RWPE2 (cell line): ENCODE measurements at places on chromosomes 6 and 20.

DNA sequence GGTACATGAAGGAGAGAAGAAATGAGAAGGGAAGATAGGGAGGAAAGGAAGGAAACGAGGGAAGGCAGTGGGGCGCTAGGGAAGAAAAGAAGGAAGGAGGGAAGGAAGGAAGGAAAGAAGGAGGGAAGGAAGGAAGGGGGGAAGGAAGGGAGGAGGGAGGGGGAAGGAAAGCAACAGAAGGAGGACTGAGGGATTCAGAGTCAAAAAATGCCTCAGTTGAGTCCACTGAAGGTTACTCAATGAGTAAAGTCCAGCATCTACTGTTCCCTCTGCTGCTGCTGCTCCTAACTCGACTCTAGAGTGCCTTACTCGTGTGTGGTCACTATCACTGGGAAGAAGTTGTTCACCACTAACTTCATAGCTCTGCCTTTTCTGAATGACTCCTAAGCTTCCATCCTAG is 33.8 kb downstream of the PHACTR1 start:
- no peak overlapping the region for H3K27ac ChIP-seq
- H3K4me1 ChIP-seq: no peaks in the 10 kb centered on the region
- H3K4me3 ChIP-seq: no peak overlapping the region

- peaks cover 58% of the 10 kb centered on the region for H3K4me1 ChIP-seq
- H3K4me3 ChIP-seq: peak overlapping the region; percentile 99
- peak overlapping the region; percentile 86 for H3K27ac ChIP-seq
- H3K27me3 ChIP-seq: no peaks in the 10 kb centered on the region
These were observed 3.3 kb downstream of the EZR start for GRCh38 chr6:158815907-158816306.

GRCh38 chr6:13524801-13525508 is 37.6 kb upstream of the GFOD1 start:
- H3K27me3 ChIP-seq: no peaks in the 10 kb centered on the region
- H3K36me3 ChIP-seq: no peaks in the 10 kb centered on the region
- no peak overlapping the region for H3K27ac ChIP-seq
- no peak overlapping the region for H3K4me3 ChIP-seq

DNA sequence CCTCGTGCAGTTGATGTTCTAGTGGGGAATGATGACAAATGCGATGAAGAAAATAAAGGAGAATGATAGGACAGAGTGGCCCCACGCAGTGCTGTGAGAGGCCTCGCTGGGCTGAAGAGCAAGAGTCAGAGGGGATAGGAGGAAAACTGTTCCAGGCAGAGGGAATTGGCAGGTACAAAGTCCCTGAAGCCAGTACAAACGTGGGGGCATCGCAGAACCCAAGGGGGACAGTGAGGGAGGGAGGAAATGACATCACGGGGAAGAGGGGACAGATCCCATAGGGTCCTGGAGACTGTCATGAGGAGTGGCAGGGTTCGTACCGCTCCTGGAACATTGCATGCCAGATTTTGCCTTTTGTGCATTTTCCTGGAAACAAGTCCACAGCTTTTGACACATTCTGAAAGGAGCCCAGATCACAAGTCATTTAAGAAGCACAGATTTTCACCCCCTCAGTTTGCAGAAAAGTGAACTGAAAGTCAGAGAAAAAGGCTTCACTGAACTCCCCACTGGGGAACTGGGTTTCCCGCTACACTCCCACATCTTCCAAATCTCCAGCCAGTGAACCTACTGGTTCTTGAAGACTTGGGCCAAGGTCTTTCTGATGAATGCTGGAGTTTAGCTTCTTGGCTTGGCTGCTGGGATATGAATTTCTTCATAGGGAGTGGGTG is 77.0 kb downstream of the SULF2 start:
- no peak for DNase-seq
- peaks cover 5% of the 10 kb centered on the region for H3K4me1 ChIP-seq
- H3K27me3 ChIP-seq: no peaks in the 10 kb centered on the region
- H3K36me3 ChIP-seq: peaks cover 20% of the 10 kb centered on the region
- H3K27ac ChIP-seq: no peak overlapping the region

DNA sequence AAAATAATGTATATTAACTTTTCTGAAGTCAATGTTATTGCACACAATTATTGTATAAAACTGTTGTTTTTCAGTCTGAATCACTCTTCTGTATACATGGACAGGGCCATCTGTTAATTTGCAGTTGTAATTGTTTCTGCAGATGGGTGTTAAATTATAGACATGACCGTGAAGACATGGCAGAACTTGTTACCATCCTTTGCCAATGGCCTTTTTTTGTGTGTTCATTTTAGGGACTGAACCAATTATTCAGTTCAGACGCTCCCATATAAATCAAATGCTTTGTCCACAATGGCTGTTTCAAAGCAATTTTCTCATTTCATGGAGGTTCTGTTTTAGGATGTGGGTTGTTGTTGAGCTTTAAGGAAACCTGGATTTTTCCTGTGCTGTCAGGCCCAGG is 533.7 kb downstream of the DOK5 start:
- no peaks in the 10 kb centered on the region for H3K4me1 ChIP-seq
- DNase-seq: no peak
- H3K27ac ChIP-seq: no peak overlapping the region
- H3K4me3 ChIP-seq: no peak overlapping the region

DNA sequence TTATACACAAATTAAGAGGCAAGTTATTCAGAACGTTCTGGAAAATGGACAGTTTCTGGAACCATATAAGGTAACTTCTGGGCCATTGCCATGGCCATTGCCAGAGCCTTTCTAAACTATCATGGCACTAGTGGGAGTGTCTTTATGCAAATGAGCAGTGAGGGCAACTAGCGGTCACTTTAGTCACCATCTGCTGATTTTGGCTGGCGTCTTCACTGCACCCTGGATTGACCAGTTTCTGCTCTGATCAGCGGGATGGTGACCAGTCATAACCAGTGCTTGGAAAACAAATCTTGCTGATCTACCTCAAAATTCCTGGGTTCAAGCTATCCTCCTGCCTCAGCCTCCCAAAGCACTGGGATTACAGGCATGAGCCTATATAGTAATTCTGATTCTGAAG is 7.3 kb upstream of the SNTA1 start:
- no peak overlapping the region for H3K4me3 ChIP-seq
- H3K36me3 ChIP-seq: no peaks in the 10 kb centered on the region
- no peaks in the 10 kb centered on the region for H3K27me3 ChIP-seq
- no peaks in the 10 kb centered on the region for H3K4me1 ChIP-seq
- no peak for DNase-seq

GRCh38 chr6:118780668-118781067 is 113.3 kb upstream of the ASF1A start:
- DNase-seq: no peak
- H3K27ac ChIP-seq: no peak overlapping the region
- no peaks in the 10 kb centered on the region for H3K36me3 ChIP-seq

DNA sequence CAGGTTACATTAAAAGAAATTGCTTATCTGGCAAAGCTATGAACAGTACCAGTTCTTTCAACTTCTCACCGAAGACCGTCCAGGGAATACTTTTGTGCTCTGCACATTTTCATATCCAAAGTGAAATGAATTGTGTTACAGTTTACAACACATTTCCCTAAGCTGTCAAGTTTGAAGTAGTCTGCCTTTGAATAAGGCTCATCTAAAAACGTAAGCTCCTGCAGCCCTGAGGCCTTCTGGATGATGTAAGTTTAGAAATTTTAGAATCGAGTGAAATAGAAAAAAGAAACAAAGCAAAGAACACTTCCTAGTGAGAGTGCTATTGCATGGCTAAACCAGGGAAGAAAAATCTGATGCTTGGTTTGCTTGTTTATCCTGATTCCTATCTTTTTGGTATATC is 653.8 kb downstream of the MMUT start:
- DNase-seq: no peak
- H3K27ac ChIP-seq: no peak overlapping the region
- H3K27me3 ChIP-seq: no peaks in the 10 kb centered on the region
- no peaks in the 10 kb centered on the region for H3K36me3 ChIP-seq
- no peaks in the 10 kb centered on the region for H3K4me1 ChIP-seq
- H3K4me3 ChIP-seq: no peak overlapping the region

DNA sequence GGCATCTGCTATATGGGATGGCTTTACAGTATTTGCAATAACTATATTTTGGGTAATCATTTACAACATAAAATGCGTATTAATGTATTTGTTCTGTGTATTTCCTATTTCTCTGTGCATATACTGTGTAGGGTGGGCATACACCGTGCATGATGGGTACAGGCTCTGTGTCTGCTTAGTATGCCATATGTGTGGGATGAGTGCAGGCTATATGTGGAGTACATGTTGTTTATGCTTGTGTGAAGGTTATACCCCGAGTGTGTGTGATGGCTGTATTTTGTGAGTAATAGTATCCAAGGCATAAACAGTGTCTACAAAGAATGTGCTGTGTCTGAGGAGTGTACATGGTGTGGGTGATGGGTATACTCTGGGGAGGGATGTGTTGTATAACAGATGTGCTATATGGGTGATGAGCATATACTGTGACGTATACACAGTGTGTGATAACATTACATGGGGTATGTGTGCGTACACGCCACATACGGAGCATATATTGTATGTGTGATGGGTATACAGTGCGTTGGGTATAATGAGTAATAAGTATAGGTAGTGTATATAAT is 52.7 kb downstream of the CPXM1 start:
- H3K27me3 ChIP-seq: peaks cover 5% of the 10 kb centered on the region
- no peak overlapping the region for H3K4me3 ChIP-seq
- H3K27ac ChIP-seq: no peak overlapping the region
- no peaks in the 10 kb centered on the region for H3K36me3 ChIP-seq
- H3K4me1 ChIP-seq: no peaks in the 10 kb centered on the region

DNA sequence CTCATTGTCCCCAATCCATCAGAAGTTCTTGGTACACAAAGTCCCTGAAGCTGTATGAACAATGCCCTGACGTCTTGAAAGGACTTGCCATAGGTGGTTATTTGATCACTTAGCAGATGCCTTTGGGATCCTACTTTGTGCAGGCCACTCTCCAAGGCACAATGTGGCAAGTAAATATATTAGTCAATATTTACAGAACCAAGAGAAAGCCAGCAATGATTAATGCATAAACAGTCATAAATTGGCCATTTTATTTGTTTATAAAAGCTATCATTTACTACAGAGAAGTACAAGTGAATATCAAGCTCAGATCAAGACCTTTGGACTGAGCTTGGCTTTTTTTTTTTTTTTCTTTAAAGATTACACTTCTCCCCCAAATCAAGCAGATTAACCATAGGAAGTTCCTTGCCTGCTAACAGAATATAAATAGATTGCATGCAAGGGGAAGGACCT is 161.8 kb downstream of the MTHFD1L start:
- DNase-seq: no peak
- H3K27ac ChIP-seq: no peak overlapping the region
- no peaks in the 10 kb centered on the region for H3K27me3 ChIP-seq
- no peak overlapping the region for H3K4me3 ChIP-seq
- no peaks in the 10 kb centered on the region for H3K4me1 ChIP-seq

DNA sequence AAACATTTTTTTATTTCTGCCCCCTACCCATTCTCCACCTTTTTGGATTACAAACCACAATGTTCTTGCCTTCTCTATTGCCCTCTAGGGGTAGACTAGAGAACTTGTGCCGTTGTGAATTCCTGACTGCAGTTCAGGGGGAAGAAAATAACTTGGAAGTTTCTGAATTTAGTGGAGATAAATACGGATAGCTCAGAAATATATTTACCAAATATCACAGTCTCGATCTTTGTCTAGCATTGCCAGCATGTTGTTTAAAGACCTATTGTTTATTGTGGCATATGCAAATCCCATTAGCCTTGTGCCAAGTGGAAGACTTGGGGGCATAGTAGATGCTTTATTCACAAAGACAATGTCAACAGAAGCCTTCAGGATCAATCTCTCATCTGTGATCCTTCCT is 154.1 kb upstream of the MMS22L start:
- no peaks in the 10 kb centered on the region for H3K4me1 ChIP-seq
- H3K36me3 ChIP-seq: no peaks in the 10 kb centered on the region
- no peak overlapping the region for H3K4me3 ChIP-seq

DNA sequence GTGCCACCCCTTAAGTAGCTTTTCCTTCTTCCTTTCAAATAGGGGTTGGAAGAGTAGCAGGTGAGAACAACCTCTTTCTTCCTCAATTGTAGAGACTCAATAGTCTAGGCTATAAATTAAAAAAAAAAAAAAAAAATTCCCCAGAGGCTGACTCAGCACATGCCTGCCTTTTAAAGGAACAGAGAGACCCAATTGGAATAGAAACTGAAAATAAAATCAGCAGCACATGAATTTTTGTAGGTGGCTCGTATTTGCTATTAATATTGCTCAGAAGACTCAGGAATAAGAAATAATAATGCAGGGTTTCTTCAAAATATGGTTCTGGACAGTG is 19.3 kb downstream of the TOP1 start:
- H3K36me3 ChIP-seq: peaks cover 21% of the 10 kb centered on the region
- DNase-seq: no peak
- peak overlapping the region; percentile 75 for H3K27ac ChIP-seq

DNA sequence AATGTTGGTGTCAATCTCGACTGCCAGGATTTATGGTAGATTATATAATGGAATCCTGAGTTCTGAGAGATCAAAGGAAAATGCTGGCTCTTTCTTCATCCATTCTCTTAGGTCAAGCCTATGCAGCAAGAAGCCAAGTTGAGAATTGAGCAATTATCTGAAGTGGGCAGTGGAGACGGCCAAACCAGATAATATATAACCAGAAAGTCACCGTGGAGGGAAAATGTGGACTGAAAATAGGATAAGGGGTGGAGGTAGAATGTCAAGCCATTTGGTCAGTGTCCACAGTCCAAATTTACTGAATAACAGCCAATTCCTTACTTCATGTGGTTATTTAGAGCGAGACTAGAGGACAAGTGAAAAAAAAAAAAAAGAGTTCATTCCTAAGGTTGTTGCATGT is 107.8 kb upstream of the ESR1 start:
- no peak overlapping the region for H3K4me3 ChIP-seq
- no peaks in the 10 kb centered on the region for H3K36me3 ChIP-seq
- peaks cover 3% of the 10 kb centered on the region for H3K4me1 ChIP-seq
- no peak overlapping the region for H3K27ac ChIP-seq

- no peak for DNase-seq
- no peak overlapping the region for H3K27ac ChIP-seq
- H3K4me1 ChIP-seq: no peaks in the 10 kb centered on the region
- H3K27me3 ChIP-seq: no peaks in the 10 kb centered on the region
- H3K36me3 ChIP-seq: no peaks in the 10 kb centered on the region
These were observed 293.0 kb downstream of the RNGTT start for GRCh38 chr6:88670369-88670768.

- H3K4me3 ChIP-seq: no peak overlapping the region
- H3K27ac ChIP-seq: no peak overlapping the region
- no peaks in the 10 kb centered on the region for H3K36me3 ChIP-seq
- no peaks in the 10 kb centered on the region for H3K27me3 ChIP-seq
- no peaks in the 10 kb centered on the region for H3K4me1 ChIP-seq
These were observed 114.5 kb downstream of the SLC16A10 start for GRCh38 chr6:111201764-111202163.

GRCh38 chr6:5012519-5012918 is 8.7 kb upstream of the RPP40 start:
- no peaks in the 10 kb centered on the region for H3K27me3 ChIP-seq
- no peaks in the 10 kb centered on the region for H3K36me3 ChIP-seq
- no peaks in the 10 kb centered on the region for H3K4me1 ChIP-seq
- no peak overlapping the region for H3K27ac ChIP-seq
- no peak overlapping the region for H3K4me3 ChIP-seq

GRCh38 chr6:108159981-108160380 is 5.8 kb upstream of the NR2E1 start:
- no peaks in the 10 kb centered on the region for H3K36me3 ChIP-seq
- no peak overlapping the region for H3K4me3 ChIP-seq
- no peak overlapping the region for H3K27ac ChIP-seq
- H3K4me1 ChIP-seq: no peaks in the 10 kb centered on the region

GRCh38 chr6:88238065-88238464 is 71.9 kb upstream of the CNR1 start:
- no peak overlapping the region for H3K4me3 ChIP-seq
- H3K36me3 ChIP-seq: no peaks in the 10 kb centered on the region
- H3K27ac ChIP-seq: no peak overlapping the region
- H3K4me1 ChIP-seq: no peaks in the 10 kb centered on the region
- H3K27me3 ChIP-seq: no peaks in the 10 kb centered on the region
